Vagina (tissue), 2 donors: ENCODE measurements at places on chromosomes 6 and 20.

GRCh38 chr6:4747588-4747987 is 28.6 kb upstream of the CDYL start:
- no peaks in the 10 kb centered on the region for H3K27me3 ChIP-seq
- no peak overlapping the region for H3K4me3 ChIP-seq
- no peaks in the 10 kb centered on the region for H3K36me3 ChIP-seq
- DNase-seq: no peak

GRCh38 chr20:52922436-52922835 is 49.7 kb upstream of the TSHZ2 start:
- H3K4me1 ChIP-seq: no peaks in the 10 kb centered on the region
- no peak for DNase-seq
- no peak overlapping the region for H3K4me3 ChIP-seq

DNA sequence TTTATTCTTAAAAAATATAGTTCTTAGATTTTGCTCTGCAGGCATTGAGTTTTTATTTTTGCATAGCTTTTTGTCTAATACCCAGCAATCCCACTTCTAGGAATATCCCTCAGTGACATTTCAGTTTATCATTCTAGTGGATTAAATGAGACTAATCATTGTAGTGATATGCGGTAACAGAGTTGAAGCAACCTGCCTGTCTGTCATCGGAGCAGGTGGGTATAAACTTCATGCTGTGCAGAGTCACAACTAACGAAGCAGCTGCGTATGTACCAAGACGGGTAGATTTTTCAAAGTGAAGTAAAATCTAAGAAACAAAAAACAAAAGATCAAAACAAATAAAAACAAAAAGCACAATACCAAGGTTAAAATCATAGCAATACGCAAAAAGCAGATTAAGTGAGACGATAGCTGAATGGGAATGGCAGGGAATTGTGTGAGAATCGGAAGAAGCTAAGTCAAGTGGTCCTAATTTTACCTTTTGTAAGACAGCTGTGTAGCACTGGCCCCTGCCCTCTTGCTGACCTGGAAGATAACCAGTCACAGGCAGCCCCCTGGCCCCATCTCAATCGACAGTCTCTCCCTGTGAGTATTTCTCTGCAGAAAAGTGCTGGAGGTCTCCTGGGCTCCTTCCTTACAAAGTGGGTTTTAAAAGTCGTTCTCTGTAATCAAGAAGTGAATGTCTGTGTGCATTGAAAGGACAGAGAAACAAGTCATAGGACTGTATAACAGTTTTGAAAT is 169.2 kb downstream of the OR2B2 start:
- H3K36me3 ChIP-seq: no peaks in the 10 kb centered on the region
- H3K4me3 ChIP-seq: no peak overlapping the region
- no peak for DNase-seq
- no peaks in the 10 kb centered on the region for H3K4me1 ChIP-seq
- H3K27me3 ChIP-seq: no peaks in the 10 kb centered on the region

GRCh38 chr20:52465991-52466390 is 274.4 kb upstream of the ZFP64 start:
- H3K4me1 ChIP-seq: no peaks in the 10 kb centered on the region
- H3K27ac ChIP-seq: no peak overlapping the region
- H3K36me3 ChIP-seq: no peaks in the 10 kb centered on the region
- no peaks in the 10 kb centered on the region for H3K27me3 ChIP-seq
- H3K4me3 ChIP-seq: no peak overlapping the region

DNA sequence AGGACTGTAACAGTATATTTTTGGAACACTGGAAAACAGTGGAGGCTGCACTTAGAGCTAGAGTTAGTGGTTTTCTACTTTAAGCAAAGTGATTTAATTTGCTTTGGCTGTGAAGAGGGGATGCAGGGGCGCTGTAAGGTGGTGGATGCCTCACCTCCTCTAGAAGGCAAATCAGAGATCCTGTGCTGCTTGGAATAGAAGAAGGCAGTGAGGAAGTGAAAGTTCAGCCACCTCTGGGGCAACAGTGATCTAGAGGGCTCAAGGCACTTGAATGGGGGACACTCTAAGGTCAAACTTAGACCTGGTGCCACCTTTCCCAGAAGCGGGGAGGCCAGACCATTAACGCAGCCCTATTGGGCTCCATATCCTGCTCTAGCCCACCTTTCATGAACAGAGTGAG is 19.0 kb upstream of the SNRPB2 start:
- peak; percentile 42 for DNase-seq
- H3K27me3 ChIP-seq: no peaks in the 10 kb centered on the region
- H3K4me1 ChIP-seq: no peaks in the 10 kb centered on the region
- H3K27ac ChIP-seq: no peak overlapping the region

- no peak overlapping the region for H3K27ac ChIP-seq
- H3K4me3 ChIP-seq: no peak overlapping the region
- no peak for DNase-seq
- no peaks in the 10 kb centered on the region for H3K27me3 ChIP-seq
- H3K36me3 ChIP-seq: no peaks in the 10 kb centered on the region
- peaks cover 41% of the 10 kb centered on the region for H3K4me1 ChIP-seq
These were observed 59.4 kb downstream of the GFOD1 start for GRCh38 chr6:13427801-13428582.

- H3K4me3 ChIP-seq: peak overlapping the region; percentile 13
- H3K4me1 ChIP-seq: peaks cover 27% of the 10 kb centered on the region
- no peaks in the 10 kb centered on the region for H3K36me3 ChIP-seq
- DNase-seq: no peak
These were observed 19.0 kb upstream of the UTRN start for GRCh38 chr6:144266091-144266649.

- no peak overlapping the region for H3K27ac ChIP-seq
- DNase-seq: no peak
- no peak overlapping the region for H3K4me3 ChIP-seq
- peaks cover 73% of the 10 kb centered on the region for H3K4me1 ChIP-seq
These were observed 6.7 kb downstream of the NUDT3 start for GRCh38 chr6:34385793-34386195.

- DNase-seq: no peak
- no peaks in the 10 kb centered on the region for H3K27me3 ChIP-seq
- no peak overlapping the region for H3K27ac ChIP-seq
- H3K4me3 ChIP-seq: no peak overlapping the region
- no peaks in the 10 kb centered on the region for H3K4me1 ChIP-seq
These were observed 1.6 kb downstream of the TREML4 start for GRCh38 chr6:41229721-41230120.

DNA sequence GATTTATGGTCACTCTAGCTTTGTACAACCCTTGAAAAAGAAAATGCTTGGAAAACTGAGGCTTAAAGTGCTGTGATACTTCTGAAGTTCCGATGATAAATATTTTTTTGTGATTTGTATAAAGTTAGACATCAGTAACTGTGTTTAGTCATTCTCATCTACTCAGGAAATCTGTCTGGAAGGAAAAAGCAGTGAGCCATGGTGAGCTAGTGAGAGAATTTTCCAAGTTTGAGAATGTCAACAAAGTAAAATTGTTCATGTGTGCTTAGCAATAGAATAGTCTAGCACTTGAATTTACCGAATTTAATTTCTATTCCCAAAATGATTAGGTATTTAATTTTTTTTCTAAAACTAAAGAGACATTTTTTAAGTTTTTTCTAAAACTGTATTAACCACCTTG is 41.3 kb upstream of the PLCB4 start:
- DNase-seq: no peak
- no peak overlapping the region for H3K27ac ChIP-seq
- H3K36me3 ChIP-seq: no peaks in the 10 kb centered on the region
- H3K4me1 ChIP-seq: no peaks in the 10 kb centered on the region

GRCh38 chr20:36064658-36065426 is 89.7 kb upstream of the EPB41L1 start:
- H3K27ac ChIP-seq: peak overlapping the region; percentile 84
- no peaks in the 10 kb centered on the region for H3K27me3 ChIP-seq
- H3K36me3 ChIP-seq: no peaks in the 10 kb centered on the region
- peak overlapping the region; percentile 63 for H3K4me3 ChIP-seq
- peak; percentile 92 for DNase-seq

- no peak overlapping the region for H3K4me3 ChIP-seq
- no peak for DNase-seq
- peaks cover 32% of the 10 kb centered on the region for H3K4me1 ChIP-seq
- no peak overlapping the region for H3K27ac ChIP-seq
- H3K27me3 ChIP-seq: no peaks in the 10 kb centered on the region
These were observed 17.3 kb downstream of the TAF4 start for GRCh38 chr20:62048346-62048761.

- peaks cover 12% of the 10 kb centered on the region for H3K4me1 ChIP-seq
- no peaks in the 10 kb centered on the region for H3K36me3 ChIP-seq
- H3K27me3 ChIP-seq: peaks cover 16% of the 10 kb centered on the region
These were observed 20.6 kb downstream of the SLC17A9 start for GRCh38 chr20:62972845-62973745.

- H3K27ac ChIP-seq: no peak overlapping the region
- no peak overlapping the region for H3K4me3 ChIP-seq
- no peaks in the 10 kb centered on the region for H3K27me3 ChIP-seq
- no peaks in the 10 kb centered on the region for H3K36me3 ChIP-seq
These were observed 512.8 kb upstream of the CHD6 start for GRCh38 chr20:42130810-42131596.

DNA sequence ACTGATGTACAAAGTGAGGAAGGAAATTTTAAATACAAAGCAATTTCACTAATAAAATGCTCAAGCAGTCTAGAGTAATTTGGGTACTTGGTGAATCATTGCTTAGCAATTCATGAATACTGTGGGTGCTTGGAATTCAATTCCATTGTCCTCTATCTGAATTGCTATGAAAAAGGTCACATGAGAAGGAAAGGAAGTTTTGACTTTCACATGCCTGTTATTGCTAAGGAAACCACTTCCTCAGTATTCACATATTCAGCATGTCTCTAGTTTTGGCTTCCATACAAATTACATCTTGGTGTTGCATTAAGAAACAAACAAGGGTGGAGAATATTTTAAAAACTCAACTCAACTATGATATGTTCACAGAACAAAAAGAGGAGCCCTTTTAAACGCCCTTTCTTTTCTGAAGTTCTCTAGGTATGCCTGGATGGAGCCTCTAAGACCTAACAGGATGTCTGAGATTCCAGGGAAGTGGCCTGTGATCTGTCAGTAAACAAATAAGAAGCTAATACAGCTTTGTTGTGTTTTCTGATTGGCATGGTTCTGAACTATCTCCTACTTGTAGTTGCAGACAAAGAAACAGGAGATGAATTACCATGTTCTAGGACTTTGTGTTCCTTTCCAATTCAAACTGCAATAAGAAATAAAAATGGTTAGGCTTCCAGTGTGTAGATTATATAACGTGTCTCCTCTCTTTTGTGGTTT is 190.4 kb downstream of the OGFRL1 start:
- H3K4me3 ChIP-seq: no peak overlapping the region
- peaks cover 8% of the 10 kb centered on the region for H3K4me1 ChIP-seq
- H3K36me3 ChIP-seq: no peaks in the 10 kb centered on the region
- H3K27ac ChIP-seq: peak overlapping the region; percentile 36
- DNase-seq: no peak
- no peaks in the 10 kb centered on the region for H3K27me3 ChIP-seq

DNA sequence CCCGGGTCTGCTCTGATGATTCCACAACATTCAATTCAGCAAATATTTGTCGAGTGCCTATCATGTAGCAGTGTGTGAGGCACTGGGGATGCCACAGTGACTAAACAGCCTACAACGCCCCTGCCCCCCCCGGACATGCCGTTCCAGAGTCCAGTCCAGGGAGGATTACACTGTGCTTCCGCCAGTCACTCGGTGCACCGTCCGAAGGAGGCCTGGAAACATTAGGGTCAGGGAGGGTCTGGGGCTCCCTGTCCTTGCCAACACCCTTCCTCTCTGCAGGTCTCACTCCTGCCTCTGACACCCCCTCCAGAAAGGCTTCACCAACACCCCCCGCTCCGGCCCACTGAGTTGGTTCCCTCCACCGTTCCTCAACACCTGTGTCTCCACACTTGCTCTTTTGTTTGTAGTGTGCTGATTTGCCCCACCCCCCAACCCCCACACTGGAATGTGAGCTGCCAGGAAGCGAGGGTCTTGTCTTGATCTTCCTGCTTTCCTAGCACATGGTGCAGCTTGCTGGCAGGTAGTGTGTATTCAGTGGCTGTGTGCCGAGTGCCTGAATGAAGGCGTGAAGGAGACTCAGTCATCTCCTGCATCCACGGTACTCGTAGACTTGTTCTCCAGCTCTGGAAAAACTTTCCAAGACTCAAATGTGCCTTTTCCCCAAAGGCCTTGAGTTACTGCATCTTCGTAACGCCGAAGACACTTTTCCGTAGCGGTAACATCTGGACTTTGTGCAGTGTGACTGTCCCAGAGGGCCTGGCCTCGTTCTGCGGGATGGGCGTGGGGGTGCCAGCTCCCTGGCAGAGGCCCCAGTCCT is 150.4 kb downstream of the ZDHHC14 start:
- peak; percentile 80 for DNase-seq
- no peaks in the 10 kb centered on the region for H3K36me3 ChIP-seq
- H3K27me3 ChIP-seq: no peaks in the 10 kb centered on the region
- H3K4me3 ChIP-seq: no peak overlapping the region
- no peak overlapping the region for H3K27ac ChIP-seq

- peak overlapping the region; percentile 58 for H3K4me3 ChIP-seq
- no peaks in the 10 kb centered on the region for H3K27me3 ChIP-seq
- H3K27ac ChIP-seq: peak overlapping the region; percentile 77
- peaks cover 27% of the 10 kb centered on the region for H3K4me1 ChIP-seq
- no peak for DNase-seq
These were observed 901 bp downstream of the KCNK15 start for GRCh38 chr20:44746367-44747165.

DNA sequence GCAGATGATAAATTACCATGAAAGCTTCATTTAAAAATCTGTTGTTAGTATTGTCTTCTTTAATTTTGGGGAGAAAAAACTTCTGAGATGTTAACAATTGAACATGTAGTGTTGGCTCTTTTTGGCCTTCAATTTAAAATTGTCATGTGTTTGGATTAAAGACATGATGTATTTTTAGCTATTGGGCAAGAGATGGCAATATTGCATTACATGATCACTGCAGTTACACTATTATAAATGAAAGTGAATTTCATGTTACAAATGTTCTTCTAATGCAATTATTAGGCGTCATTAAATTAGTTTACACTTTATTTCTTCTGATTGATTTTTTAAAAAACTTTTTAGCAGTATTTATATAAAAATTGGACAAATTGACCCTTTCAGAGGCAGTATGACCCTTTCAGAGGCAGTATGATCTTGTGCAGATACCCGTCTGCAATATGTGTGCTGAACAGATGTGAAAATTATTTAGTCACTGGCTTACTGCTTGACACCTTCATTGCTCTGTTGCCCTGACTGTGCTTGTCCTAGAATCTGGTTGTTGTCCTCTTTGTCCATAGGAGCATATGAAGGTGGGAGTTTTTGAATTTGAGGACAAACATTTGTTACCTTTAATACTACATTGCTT is 25.8 kb downstream of the CDKAL1 start:
- H3K4me3 ChIP-seq: no peak overlapping the region
- DNase-seq: no peak
- no peak overlapping the region for H3K27ac ChIP-seq
- H3K4me1 ChIP-seq: no peaks in the 10 kb centered on the region
- H3K27me3 ChIP-seq: no peaks in the 10 kb centered on the region

DNA sequence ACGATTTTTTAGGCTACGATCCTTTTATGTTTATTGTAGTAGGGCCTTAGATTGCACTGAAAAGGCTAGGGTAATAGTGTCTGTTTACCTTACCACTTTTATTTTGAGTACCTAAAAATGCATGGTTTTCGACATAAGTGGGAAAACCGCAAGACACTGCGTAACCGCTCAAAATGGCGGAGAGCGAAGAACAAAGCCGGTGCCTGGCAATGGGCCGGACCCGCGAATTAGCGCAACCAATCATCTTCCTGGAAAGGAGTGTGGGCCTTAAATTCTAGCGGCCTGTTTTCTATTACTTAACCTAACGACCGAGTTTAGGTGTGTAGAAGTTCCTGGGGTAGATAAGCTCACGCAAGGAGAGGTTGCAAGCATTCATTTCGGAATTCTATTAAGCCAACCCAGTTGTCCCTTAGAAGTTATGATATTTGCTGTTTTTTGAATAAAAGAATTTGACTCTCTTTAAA is 118.0 kb downstream of the HFE start:
- H3K27ac ChIP-seq: peak overlapping the region; percentile 75
- H3K4me1 ChIP-seq: peaks cover 3% of the 10 kb centered on the region
- no peak for DNase-seq
- no peaks in the 10 kb centered on the region for H3K36me3 ChIP-seq
- peak overlapping the region; percentile 60 for H3K4me3 ChIP-seq
